ENCODE measurements at places on chromosomes 12 and 14.

DNA sequence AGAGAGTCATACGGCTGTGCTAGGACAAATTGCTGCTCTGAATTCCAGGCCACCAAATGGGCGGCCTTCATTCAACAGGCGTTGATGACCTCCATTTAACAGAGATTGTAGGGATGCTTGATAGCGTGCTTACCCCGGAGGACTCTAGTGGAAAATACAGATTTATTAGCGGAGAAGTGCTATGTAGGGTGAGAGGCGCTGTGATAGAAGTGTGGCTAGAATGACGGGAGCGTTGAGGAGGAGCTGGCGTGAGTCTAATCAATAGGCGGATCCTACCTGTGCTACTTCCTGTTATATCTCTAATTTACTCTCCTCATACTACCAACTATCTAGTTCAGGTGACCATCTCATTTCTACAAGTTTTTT is 668 bp downstream of the MRPS35 start:
- peak; percentile 50 for DNase-seq

GRCh38 chr12:59080101-59080500 is 159.8 kb upstream of the LRIG3 start:
- no peak for DNase-seq

- no peak for DNase-seq
These were observed 50.1 kb downstream of the ZDHHC17 start for GRCh38 chr12:76813972-76814371.

GRCh38 chr12:79420146-79420618 is 270.6 kb downstream of the PAWR start:
- DNase-seq: peak; percentile 13

GRCh38 chr12:92034858-92035401 is 110.7 kb downstream of the BTG1 start:
- no peak for DNase-seq

GRCh38 chr12:125685915-125686314 is 620.7 kb downstream of the AACS start:
- no peak for DNase-seq

DNA sequence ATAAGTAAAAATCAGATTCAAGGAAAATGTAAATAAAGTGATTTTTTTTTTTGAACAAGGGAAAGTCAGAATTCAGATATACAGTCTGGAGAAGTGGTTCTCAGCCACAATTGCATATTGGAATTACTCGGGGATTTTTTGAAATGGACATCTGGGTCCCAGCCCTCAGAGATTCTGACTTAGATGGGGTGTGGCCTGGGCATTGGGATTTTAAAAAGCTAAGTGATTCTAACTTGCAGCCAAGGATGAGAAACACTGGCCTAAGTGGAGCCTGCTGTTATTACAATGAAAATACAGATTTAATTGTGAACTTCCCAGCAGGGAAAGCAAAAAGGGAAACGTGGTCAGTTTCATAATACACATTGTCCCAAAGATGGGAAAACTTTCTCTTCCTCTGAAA is 273.8 kb downstream of the TTC8 start:
- no peak for DNase-seq

GRCh38 chr12:51686727-51687126 is 95.7 kb downstream of the SCN8A start:
- DNase-seq: no peak

DNA sequence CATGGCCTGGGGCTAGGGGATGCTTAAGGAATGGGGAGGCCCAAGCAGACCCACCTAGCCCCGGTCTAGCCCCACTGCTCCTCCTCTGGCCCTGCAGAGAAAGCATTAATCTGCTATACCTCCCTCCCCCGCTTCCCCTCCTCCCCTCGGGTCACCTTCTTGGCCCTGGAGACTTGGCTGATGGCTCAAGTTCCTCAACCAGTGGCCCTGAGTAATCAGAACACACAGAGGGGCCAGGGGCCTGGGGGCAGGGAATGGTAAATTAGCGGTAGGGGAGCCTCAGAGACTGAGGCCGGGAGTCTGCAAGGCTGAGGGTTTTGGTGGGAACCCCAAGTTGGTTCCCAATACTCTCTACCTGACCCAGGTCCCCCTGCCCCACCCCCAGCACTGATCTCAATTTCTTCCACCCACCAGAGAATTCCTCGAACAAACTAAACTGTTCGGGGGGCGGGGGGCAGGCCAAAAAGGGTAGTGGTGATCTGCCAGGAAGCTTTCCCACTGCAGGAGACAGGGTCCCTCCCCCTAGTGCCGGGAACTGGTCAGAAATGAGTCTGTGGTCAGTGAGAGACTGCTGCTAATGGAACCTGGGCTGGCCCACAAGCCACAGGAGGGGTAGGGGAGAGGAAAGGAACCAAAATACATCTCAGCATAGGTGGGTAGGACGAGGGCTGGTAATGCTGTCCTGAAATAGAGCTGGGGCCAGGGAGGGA is 12.8 kb upstream of the SMARCD1 start:
- no peak for DNase-seq

DNA sequence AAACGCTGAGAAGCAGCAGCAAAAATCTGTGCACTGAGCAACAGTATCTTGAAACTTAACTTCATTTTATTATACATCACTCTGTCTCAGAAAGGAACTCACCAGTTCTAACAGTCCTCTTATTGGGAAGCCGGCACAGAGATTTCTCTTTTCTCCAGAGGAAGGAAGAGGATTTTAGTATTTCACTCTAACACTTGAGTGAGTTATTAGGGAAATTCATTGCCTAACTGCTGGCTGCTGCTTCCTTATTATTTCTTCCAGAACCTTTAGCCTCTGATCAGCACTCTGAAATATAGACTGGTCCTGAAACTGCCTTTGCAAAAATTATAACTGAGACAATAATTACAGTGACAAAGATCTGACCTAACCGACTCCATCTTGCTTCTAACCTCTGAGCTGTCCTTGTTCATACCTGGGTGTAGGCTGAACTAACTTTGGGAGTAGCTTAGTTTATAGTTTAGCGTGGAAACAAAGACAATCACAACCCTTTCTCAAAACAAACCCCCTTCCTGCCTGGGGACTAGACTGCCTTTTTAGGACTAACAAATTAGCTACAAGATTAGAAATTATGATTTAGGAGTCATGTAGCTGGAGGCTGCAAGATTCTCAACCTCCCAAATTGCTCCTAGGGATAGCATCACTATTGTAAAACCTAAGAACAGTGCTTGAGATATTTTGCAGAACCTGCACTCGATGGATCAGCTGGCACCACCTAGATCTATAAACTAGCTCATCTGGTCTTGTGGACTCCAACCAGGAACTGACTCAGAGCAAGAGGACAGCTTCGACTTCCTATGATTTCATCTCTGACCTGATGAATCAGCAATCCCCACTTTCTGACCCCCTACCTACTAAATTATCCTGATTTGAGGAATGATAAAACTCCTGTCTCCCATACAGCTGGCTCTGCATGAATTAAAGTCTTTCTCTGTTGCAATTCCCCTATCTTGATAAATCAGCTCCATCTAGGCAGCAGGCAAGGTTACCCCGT is 117.5 kb downstream of the DYRK2 start:
- no peak for DNase-seq

GRCh38 chr14:87686746-87687145 is 306.2 kb downstream of the GALC start:
- DNase-seq: no peak

DNA sequence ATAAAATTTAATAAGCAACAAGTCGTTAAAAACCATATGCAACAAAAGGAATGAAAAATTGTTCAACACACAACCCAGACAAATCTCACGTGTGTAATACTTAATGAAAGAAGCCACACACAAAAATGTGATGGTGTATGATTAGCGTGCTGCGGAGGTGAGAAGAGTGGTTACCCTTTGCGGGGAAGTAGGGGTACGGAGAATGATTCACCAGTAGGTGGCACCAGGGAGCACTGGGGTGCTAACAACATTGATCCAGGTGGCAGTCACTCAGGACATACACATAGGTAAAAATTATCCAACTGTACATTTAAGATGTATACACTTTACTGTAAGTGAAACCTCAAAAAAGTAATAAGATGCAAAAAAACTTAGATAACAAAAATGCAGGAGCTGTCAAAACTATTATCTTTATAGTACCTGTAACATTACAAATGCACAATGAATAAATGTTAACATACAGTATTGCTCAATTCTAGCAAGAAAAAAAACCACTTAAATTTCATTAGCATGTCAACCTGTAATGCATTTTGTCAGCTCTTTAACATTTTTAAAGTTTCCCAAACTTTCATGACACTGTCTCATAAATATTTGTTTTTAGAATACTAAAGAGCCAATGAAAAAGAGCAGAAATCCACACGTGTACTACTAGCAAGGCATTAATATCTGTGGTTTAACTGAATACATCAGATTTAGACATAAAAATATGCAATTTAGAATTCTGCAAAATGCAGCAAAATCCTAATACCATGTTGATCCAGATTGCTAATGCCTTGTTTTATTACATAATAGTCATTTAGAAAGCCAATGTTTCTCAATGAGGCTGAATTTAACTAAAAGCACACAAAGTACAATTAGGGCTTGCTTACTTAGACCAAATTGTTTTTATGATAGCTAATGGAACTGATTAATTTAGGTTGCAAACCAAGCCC is 46.7 kb downstream of the TMCC3 start:
- DNase-seq: peak; percentile 54

DNA sequence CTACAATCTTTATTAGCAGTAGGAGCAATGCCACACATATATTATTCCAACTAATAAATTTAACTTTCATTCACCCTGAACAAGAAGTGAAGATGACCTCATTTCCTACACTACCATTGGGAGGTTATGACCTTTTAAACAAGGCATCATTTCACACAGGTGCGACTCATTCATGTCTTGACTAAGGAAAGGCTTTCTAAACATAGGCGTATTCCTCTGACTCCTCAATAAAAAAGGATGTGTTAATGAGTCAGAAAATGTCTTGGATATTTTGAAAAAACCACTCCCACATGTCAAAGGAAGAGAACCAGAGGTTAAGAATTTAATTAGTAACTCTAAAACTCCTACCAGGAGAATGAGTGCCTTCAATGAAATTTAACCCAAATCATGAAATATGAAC is 115.2 kb downstream of the PRICKLE1 start:
- no peak for DNase-seq

GRCh38 chr14:58307597-58308316 is 9.4 kb downstream of the ARID4A start:
- DNase-seq: no peak

DNA sequence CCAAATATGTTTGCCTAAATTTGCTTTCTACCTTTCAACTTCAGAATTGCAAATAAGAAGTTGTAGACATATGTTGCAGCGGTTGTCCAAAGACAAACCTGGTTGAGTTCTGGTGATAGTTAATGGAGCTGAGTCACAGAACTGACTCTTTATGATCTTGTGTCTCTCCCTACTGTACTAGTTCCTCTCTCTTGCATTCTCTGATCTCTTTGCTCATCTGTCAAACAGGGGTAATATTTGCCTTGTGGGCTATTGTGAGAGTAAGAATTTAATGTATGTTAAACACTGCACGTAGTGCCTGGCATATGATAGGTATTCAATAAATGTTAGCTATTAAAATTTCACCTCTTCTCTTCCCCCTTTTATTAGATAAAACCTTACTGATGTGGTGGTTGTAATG is 283.5 kb upstream of the RGS6 start:
- no peak for DNase-seq

GRCh38 chr12:118398940-118399339 is 22.6 kb downstream of the SUDS3 start:
- DNase-seq: no peak

DNA sequence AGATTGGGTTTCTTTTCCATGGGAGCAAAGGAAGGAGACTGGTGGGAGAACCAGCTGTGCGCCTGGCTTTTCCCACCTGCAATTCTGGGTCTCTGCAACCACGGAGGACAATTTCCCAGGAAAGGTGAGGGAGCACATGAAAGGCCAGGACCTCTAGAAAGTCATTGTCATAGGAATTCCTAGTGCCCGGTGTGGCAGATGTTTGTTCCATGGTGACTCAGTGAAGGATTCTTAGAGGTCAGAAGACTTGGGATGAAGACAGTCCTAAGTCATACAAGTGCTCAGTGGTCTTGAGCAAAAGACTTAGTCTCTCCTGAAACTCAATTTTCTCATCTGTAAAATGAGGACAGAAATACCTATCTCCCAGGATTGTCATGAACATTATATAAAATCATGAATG is 51.3 kb downstream of the KCNA5 start:
- DNase-seq: no peak

DNA sequence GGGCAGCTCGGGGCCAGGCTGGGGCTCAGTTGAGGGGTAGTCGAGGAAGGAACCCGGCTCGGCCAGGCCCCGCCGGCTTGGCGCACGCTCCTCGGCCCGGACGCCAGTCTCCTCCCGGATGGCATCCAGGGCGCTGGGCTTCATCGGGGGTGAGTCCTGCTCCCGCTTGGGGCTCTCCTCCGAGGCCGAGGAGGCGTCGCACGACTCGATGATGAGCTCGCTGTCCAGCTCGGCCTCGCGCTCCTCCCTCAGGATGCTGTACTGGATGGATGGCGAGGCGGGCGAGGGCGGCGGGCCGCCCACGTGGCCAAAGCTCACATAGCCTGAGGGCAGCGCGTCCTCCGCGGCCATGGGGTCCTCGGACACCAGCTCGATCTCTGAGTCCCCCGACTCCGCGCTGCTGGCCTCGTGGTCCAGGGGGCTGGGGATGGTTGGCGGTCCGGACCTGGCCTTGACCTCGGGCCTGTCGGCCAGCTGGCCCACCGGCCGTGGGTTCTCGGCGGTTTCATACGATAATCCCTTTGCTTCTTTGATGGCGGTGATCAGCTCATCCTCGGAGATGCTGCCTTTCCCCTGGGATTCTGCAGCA is 143.4 kb downstream of the RTN1 start:
- DNase-seq: no peak

- DNase-seq: peak; percentile 66
These were observed 8.5 kb upstream of the CFL2 start for GRCh38 chr14:34722723-34723545.

- DNase-seq: no peak
These were observed 7.6 kb downstream of the SUSD6 start for GRCh38 chr14:69619012-69619411.

DNA sequence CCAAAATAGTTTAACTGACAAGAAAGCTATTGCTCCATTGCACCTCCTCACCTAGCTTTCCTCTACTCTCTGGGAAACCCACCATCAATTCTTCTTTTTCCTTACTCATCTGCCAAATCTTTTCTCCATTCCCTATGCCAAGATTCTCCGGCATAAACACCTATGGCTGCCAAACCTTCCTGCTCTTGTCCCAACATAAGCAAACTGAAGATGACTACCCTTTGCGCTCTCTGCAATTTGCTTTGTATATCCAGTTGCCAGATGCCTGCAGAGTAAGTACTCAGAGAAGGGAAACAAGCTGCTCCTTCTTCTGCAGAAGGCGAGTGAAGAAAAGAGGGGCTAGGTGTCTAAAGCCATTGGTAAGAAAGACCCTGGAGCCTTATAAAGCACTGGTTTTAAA is 11.5 kb downstream of the PTGER2 start:
- DNase-seq: no peak

DNA sequence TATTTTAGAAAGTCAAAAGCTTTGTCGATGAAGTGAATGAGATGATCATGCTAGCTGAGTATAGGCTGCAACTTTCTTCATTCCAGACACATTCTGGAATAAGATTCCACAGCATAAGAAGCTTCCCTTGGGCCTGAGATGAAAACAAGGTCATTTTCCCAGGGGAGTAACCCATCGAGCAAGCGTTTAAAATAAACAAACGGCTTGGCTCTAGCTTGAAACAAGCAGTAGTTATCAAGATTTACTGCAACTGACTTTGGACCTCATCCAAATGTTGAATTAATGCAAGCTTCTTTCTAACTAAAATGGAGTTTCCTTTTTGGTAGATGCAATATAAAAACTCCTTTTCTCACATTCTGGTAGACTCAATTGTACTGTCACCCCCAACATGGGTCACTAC is 23.0 kb downstream of the KCNJ8 start:
- peak; percentile 5 for DNase-seq

All from hematopoietic multipotent progenitor cell treated with erythropoietin and hydrocortisone succinate and interleukin-3 and kit ligand, for 8 days (in vitro differentiated cells).